ENCODE measurements at places on chromosomes 6 and 20.

GRCh38 chr20:48489656-48490055 is 338.1 kb downstream of the PREX1 start:
- DNase-seq = no peak

- DNase-seq = no peak
Observed at GRCh38 chr6:19538096-19538495, 299.1 kb upstream of the ID4 start.

DNA sequence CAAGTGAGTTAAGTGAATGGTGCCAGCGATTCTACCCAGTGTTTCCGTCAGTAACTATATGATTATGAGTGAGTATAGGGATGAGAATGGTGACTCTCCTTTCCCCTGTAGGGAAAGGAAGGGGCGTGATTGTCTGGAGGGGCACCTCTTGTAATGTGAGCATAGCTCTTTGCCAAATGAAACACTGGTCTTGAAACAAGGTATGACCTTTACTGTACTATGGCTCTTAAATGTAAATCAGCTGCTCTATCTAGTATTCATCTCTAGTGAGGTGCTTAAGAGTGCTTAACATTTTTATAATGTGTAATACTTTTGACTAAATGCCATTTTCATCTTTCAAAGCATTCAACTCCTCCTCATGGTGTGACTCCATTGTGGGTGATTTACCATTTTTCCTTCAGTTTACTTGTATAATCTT is 11.0 kb downstream of the PANK2 start:
- no peak for DNase-seq

GRCh38 chr20:22501034-22501433 is 83.3 kb downstream of the FOXA2 start:
- no peak for DNase-seq

DNA sequence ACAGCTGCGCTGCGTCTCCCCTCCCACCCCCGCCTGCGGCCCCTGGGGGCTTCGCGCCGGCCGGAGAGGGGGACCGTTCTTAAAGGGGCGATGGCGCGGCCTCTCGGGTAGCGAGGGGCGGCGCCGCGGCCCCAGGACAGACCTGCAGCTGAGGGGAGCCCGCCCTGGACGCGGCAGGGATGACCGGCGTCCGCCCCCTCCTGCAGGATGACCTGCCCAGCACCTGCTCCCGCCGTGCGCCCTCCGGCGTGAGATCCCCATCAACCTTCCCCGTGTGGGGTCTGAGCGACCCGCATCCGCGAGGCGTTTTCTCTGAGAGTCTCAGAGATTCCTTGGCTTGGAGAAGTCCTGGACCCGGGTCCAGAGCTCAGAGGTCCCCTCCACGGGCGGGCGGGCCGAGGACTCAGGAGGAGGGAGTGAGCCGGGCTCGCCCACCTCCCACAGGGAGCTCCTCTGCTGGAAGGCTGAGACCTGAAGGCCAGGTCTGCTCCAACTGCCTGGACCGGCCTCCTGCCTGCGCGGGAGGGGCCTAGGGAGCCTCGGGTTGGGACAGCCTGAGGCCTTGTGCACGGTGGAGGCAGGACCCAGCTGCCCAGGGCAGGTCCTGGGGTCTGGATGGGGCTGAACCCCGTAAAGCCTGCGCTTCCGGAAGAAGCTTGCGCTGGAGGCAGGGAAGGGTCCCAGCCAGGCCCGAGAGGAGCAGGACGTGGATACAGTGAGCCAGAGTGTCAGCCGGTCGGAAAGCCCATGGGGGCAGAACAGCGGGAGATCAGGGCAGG is 532 bp upstream of the NKAIN4 start:
- DNase-seq = no peak

GRCh38 chr20:24805456-24806238 is 143.4 kb upstream of the CST7 start:
- DNase-seq = no peak

DNA sequence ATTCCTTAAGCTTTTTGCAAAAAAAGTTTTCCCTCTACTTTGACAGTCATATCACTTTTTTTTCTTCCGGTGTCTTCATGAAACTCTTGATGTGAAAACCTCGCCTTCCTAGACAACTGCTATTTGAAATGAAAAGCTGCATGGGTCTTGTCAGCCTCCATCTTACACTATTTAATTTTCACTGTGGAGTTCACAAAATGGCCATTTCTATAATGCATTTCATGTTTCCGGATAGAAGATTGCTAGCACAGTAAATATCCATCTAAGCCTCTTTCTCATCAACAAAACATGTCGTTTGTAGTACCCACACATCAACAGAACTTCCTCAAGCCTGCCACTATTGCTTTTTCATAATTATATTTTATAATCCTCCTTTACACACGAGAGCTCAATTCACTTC is 204.9 kb upstream of the ID4 start:
- no peak for DNase-seq

DNA sequence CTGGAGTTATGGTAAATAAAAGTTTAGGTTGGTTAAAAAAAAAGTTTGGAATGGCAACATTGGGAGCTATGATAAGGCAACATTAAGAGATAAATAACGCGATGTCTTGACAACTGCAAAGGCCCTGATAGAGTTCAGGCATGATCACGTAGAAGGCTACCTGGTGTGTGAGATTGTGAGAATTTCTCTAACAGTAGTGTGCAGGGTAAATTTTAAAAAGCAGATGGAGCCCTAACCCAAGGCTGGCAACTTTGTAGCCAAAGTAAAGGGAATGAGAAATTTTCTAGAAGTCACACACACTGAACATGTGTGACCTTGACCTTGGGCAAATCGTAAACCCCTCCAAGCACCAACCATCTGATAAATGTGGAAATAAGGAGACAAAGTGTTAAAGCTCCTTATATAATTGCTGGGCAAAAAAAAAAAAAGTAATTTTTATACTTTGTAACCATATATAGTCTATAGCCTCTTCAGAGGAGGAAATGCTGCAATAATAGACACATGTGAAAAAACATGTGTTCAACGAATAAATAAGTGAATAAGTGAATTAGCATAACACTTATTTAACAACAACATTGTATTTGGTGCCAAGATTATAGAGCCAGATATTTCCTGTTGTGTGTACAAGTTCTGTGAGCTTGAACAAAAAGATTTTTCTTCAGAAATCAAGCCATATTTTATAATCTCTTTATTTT is 18.2 kb downstream of the KCNQ5 start:
- no peak for DNase-seq

GRCh38 chr6:4139272-4139671 is 3.9 kb upstream of the ECI2 start:
- DNase-seq = no peak
